ENCODE measurements at places on chromosomes 7 and 10. TPM values are rescaled to one million over a fixed set of nuclear protein-coding genes. Genes with fewer than 3 reads are reported as not detected.

Gene TMEM225B
- total RNA-seq: not detected

Gene HOXA11
- total RNA-seq: not detected

Gene LBX1
- total RNA-seq: 0.13 TPM

Gene HSPA12A
- total RNA-seq: 8.1 TPM

Gene AQP1
- 155 TPM for total RNA-seq

Gene PLXNA4
- 12.8 TPM for total RNA-seq

Gene LRMDA
- 4.5 TPM for total RNA-seq

Gene EVX1
- not detected for total RNA-seq

Gene CYP3A4
- not detected for total RNA-seq

Gene KEL
- 0.57 TPM for total RNA-seq
